Activated T-helper 2 cell treated with anti-CD3 and anti-CD28 coated beads, Interferon-gamma antibody, Interleukin-2, Interleukin-4, amounts not matched to agents 10 μg/mL and 5 μg/mL and 100 μg/mL, durations not matched to agents 14 hours and 24 hours and 36 hours (primary cell): ENCODE measurements at places on chromosomes 5 and 9.

DNA sequence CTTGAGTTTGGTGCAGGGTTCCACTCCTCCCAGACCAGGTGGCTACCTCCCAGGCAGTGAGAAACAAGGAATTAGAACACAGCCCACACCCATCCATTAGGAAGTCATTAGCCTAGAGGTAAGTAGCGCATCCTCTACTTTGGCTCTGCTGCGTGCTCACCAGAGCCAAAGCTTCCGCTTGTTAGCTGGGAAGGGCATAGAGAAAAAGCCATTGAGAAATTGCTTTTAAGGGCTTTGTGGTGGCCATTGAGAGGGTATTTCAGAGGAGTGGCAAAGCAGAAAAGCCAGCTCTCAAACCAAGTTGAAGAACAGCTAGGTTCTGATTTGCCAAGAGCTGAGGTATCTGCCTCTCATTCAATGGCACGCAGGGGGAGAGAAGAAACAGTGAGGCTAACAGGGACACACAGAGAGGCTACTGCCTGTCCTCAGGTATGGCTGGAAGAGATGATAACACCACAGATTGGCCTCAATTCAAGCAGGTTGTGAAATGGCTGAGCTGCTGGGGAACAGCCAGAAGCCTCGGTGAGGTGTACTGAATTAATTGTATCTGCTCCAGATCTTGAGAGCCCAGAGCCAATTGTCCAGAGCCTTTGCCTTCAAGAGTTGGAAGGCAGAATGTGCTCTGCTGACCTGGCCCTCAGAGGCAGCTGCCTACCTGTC is 119.4 kb downstream of the NTRK2 start:
- H3K27me3 ChIP-seq: no peaks in the 10 kb centered on the region
- no peak for DNase-seq
- no peak overlapping the region for H3K4me3 ChIP-seq

DNA sequence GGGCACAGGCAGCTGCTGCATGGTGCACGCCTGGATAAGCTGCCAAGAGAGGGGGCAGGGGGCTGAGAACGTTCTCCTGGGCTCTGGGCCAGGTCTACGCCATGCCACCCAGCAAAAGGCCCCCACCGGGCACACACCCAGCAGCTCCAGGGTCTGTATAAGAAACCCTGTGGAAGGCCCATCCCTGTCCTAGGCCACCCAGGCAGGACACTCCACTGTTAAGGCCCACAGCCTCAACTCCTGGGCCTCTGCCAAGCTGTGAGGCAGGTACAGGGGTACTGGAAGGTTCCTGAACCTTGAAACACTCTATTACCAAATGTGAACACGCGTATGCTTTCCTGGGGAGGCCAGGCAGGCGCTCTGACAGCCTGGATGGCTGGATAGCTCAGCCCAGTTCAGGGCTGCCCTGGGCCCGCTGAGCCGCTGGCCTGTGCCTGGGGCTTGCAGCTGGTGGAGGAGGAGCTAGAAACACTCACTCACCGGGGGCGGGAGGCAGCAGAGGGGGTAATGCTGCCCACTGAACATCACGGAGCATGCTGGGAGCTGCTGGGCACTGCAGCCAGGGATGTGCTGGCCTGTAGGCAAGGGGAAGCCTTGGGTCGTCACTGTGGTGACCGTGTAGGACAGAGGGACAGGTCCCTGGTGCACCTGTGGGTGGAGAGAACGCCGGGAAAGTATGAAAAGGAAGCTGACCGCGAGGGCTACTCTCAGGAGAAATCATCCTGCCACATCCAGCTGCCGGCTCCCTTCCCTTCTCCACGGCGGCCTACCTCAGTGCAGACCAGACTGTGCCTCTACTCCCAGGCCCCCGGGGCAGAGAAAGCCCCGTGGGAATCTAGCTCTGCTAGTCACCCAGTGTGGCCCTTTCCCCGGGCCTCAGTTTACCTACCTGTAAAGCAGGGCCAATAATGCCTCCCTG is 6.0 kb downstream of the RNF44 start:
- no peak for DNase-seq
- peak overlapping the region; percentile 86 for H3K27ac ChIP-seq
- H3K36me3 ChIP-seq: peaks cover 49% of the 10 kb centered on the region
- H3K4me1 ChIP-seq: peaks cover 35% of the 10 kb centered on the region

DNA sequence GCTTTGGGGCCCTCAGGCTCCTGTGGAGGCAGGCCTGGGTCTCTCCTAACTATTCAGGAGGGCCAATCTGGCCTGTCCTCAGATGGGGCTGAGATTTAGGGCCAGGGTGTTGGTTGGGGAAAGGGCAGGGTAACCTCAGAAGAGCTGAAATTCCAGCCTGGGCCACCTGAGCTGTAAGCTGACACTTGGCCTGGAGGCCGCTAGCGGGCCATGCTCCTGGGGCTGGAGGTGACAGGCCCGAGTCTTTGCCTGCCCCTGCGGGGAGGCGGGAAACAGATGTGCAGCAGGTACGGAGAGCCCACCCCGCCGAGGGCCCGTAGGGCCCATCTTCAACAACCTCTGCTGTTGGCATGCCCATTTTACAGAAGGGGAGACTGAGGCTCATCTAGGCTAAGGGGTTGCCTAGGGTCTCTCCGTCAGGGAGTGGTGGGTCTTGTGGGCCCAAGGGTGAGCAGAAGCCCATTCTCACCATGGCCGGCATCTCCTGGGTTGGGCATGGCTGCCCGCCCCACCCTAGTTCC is 69.5 kb downstream of the RXRA start:
- peak overlapping the region; percentile 72 for H3K27ac ChIP-seq
- peaks cover 45% of the 10 kb centered on the region for H3K4me1 ChIP-seq
- no peaks in the 10 kb centered on the region for H3K27me3 ChIP-seq

DNA sequence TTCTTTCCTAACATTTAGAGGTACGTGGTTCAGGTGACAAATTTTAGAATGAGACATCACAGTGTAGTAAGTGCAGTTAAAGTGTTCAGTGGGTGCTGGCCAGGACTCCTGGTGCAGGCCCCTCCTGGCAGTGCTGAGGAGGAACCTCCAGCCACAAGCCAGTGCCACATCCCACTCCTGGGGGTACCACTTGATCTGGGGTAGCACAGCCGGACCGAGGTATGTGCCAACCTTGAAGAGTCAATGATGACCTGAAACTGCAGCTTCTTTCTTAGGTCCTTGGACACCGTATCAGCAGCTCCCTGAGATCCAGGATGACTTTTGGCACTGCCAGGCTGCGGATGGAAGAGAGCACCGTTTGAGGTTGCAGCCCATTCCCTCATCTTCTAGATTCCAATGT is 310.4 kb upstream of the IRX4 start:
- H3K4me3 ChIP-seq: no peak overlapping the region
- H3K27me3 ChIP-seq: no peaks in the 10 kb centered on the region
- H3K36me3 ChIP-seq: no peaks in the 10 kb centered on the region
- H3K4me1 ChIP-seq: no peaks in the 10 kb centered on the region
- no peak overlapping the region for H3K27ac ChIP-seq

GRCh38 chr5:83718936-83719495 is 1.6 kb downstream of the HAPLN1 start:
- H3K4me3 ChIP-seq: no peak overlapping the region
- H3K27me3 ChIP-seq: peaks cover 50% of the 10 kb centered on the region
- DNase-seq: no peak
- H3K4me1 ChIP-seq: peaks cover 5% of the 10 kb centered on the region

DNA sequence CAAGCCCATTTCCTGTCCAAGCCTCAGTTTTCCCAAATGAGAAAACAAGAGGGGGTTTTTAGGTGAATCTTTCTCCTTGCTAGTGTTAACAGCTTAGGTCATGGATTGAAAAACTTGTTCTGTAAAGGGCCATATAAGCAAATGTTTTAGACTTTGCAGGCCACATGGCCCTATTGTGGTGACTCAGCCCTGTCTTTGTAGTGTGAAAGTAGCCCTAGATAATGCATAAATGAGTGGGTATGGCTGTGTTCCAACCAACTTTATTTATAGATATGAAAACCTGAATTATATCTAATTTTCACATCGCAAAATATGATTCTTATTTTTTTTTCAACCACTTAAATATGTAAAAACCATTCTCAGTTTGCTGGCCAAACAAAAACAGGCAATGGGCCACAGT is 6.9 kb upstream of the BARX1 start:
- DNase-seq: no peak
- no peak overlapping the region for H3K4me3 ChIP-seq
- peaks cover 27% of the 10 kb centered on the region for H3K4me1 ChIP-seq
- no peak overlapping the region for H3K27ac ChIP-seq
- peaks cover 5% of the 10 kb centered on the region for H3K36me3 ChIP-seq

DNA sequence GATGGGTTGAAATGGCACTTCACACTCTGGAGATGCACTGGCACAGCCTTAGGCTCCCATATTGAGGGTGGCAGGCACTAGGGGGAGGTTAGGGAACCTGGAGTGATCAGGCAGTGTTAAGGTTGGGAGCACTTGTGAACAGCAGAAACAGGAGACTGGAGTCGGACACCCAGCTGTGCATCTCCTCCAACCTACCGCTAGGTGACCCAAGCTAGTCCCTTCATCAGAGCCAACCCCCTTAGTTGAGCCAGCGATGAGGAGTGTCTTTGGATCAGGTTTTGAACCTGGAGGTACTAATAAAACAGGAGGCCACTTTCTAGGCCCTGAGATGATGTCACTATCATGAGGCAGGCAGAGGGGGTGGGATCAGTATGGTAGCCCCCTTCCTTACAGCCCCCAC is 1.7 kb downstream of the ACTL7B start:
- H3K4me3 ChIP-seq: no peak overlapping the region
- DNase-seq: no peak
- no peak overlapping the region for H3K27ac ChIP-seq
- no peaks in the 10 kb centered on the region for H3K4me1 ChIP-seq
- peaks cover 5% of the 10 kb centered on the region for H3K27me3 ChIP-seq
